Hippocampal formation (tissue), 2 donors: ENCODE measurements at places on chromosomes 5 and 9.

DNA sequence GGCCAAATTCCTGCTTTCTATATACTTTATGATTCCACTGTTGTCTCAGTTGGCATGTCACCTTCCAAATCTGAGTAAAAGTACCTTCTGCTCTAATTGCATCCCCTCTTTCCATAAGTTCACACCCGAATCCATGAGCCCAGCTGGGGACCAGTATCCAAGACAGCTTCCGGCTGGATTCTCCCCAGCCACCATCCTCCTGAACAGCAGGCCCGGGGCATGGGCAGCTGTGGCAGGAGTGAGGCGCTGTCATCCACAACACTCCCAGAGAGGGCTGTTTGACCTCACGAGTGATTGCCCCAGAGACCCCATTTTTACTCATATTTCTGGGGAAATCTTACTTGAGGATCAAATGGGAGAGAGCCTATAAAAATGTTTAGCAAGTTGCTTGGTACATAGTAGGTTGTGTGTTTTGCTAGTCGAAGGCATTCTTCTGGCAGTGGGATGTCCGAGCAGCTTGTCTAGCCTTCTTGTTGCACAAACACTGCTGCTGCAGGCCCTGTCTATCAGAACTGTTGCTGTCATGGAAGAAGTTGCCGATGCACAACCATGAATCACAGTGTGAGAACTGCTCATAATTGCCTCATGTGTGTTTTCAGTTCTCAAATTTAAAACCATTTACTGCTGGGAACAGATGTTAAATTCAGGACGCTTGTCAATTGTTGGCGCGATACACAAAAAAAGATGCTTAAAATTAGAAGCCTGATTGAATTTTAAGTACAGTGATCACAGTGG lies 93.8 kb downstream of the HSPA4 start:
- no peak for DNase-seq

- no peak for DNase-seq
Measured at GRCh38 chr5:68771221-68771620, 322.6 kb upstream of the SLC30A5 start.

- no peak for DNase-seq
Measured at GRCh38 chr9:72428329-72428728, 63.3 kb upstream of the ZFAND5 start.

DNA sequence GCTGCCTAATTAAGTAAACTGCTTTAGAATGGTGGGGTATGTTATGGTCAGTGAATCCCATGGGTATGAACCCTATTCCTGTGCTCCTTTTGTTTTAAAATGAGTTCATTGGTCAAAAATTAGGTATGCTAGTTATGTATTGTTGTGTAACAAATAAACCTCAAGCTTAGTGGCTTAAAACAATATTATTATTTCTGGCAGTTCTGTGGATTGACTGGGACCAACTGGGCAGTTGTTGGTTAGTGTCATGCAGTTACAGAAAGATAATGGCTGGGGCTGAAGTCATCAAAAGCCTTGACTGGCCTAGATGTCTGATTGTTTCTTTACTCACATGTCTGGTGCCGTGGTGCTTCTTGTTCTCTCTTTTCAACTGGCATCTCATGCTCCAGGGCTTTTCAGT lies 8.9 kb upstream of the PTAR1 start:
- no peak for DNase-seq

GRCh38 chr9:114247077-114247476 lies 75.8 kb upstream of the ORM1 start:
- no peak for DNase-seq

GRCh38 chr5:11928909-11929308 lies 24.7 kb upstream of the CTNND2 start:
- DNase-seq = no peak

DNA sequence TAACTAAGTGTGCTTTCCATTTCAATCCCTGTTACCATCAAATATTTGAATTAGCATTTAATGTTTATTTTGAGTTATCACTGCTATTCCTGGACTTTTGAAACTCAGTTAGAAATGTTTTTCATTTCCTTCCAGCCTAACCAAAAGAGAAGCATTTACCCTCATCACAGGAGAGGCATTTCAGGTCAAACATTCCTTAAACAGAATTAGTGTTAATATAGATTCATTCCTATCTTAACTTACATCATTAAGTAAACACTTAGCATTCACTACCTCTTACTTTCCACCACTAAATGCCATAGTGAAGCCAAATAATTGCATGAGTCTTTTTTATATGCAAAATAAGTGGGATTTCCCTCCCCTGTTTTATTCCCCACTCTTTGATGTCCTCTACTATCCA lies 136.6 kb upstream of the OR13F1 start:
- no peak for DNase-seq

- DNase-seq = no peak
Measured at GRCh38 chr9:123680352-123680751, 249.6 kb downstream of the DENND1A start.

DNA sequence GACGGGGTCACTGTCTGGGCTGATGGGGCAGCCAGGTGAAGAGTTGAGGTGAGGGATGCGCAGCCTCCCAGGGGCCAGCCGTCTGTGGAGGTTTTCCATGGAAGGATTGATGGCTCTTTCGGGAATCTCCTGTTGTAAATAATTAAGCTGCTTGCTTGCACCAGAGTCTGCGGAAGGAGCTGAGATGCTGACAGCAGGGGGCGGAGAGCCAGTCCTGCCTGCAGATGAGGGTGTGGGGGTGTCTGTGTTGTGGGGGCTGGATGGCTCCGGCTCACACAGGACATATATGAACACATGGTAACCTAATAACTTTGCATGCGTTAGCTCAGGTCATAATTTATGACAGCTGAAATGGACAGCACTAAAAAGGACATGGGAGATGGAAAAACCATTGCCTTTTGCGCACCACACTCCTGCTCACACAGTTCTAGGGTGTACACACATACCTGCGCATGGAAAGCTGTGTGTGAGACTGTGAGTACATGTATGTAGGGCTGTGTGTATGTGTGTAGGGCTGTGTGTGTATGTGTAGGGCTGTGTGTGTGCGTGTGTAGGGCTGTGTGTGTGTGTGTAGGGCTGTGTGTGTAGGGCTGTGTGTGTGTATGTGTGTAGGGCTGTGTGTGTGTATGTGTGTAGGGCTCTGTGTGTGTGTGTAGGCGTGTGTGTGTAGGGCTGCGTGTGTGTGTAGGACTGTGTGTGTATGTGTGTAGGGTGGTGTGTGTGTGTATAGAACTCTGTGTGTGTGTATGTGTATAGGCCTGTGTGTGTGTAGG lies 36.8 kb upstream of the SEMA4D start:
- no peak for DNase-seq

- no peak for DNase-seq
Measured at GRCh38 chr9:126147186-126147935, 179.3 kb upstream of the MVB12B start.

- DNase-seq = no peak
Measured at GRCh38 chr5:34827588-34828506, 11.1 kb upstream of the TTC23L start.

- peak; percentile 38 for DNase-seq
Measured at GRCh38 chr9:34592895-34593601, 3.5 kb upstream of the CNTFR start.

DNA sequence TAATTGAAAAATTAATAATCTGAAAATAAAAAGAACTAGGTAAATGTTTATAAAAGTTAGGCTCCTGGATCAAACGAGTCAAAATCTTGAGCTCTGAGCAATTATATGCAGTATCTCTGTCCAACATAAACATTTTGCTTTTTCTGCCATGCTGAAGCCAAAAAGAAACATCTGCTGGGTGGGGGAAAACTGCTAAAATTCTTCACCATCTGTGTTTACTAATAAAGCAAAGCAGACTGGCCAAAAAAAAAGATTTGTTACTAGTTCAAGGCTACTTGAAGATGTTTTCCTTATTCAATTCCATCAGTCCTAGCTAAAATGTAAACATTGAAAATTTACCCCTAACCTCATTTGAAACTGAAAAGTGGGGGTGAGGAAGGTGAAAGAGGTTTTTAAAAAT lies 29.7 kb downstream of the GTF3C4 start:
- no peak for DNase-seq

DNA sequence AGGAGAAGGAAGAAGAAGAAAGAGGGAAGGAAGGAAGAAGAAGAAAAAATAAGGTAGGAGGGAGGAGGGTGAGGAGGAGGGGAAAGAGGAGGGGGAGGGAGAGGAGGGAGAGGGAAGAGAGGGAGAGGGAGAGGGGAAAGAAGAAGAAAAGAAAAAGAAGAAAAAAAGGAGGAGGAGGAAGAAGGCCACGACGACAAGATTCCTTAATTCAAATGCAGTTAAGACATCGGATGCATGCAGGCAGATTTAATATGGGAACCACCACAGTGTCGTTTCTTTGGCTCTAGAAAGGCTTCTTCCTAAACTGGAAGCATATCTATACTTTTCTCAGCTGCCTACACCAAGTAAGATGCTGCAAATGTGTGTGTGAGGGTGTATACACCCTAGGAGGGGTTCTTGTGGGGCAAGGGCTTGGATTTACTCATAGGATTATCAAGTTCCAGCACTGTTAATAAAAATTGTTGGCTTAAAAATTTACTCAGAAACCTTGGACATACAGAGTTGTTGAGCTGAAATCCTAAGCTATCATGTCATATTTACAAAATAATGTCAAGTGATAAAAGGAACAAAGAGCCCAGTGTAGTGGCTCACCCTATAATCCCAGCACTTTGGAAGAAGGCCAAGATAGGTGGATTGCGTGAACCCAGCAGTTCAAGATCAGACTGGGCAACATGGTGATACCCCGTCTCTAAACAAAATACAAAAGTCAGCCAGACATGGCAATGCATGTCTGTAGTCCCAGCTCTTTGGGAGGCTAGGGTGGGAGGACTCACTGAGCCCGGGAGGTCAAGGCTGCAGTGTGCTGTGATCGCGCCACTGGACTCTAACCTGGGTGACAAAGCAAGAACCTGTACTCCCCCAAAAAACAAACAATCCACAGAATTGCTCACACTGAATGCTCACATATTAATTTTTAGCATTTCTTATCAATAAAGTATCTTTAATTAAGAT lies 108.5 kb downstream of the UBAP2 start:
- DNase-seq = no peak

DNA sequence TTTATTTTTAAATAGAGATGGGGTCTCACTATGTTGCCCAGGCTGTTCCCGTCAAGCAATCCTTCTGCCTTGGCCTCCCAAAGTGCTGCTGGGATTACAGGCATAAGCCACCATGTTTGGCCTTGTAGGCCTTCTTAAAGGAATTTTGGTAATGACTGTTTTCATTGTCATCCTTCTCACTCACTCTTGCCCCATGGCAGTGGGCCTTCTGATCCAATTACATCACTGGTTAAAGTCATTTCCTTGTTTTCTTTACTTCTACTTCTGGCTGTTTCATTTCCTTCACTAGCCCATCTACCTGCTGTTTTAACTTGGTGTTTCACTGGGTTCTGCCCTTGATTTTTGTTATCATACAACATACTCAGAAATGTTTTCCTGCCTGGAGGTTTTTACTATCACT lies 20.1 kb upstream of the NIM1K start:
- DNase-seq = no peak

DNA sequence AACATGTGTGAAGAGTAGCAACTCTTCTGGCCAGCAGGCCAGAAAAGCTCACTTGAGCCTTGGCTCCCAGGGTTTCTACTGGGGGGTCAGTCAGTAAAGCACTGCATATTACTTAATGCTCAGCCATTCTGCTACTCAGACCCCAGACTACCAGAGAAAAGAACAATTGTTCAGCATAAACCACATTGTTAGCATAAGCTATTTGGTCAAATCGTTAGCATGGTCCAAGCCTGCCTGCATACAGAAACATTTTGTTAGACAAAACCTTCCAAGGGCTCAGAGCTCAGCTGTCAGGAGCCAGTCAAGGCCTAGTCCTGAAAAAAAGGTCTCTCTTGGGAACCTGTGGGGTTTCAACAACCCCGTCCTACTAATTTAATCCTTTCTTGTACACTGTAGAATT lies 449.3 kb downstream of the PRR16 start:
- DNase-seq = no peak

GRCh38 chr5:157271740-157272271 lies 5.9 kb downstream of the CYFIP2 start:
- DNase-seq = no peak

DNA sequence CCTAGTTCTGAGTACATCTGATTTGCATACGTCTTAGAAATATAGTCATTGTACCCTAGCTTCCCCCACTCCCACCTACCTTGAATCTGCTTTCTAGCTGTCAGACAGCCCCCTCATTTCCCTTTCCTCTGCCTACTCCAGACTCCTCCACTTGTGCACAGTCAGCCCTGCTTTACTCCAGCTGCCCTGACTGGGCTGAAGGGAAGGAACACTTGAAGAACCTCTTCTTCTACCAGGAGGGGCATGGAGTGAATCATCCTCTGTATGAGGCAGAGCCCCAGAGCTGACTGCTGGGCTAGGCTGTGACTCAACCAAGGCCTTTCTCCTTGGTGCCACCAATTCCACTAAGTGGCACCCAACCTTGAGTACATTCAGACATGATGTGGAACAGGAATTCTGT lies 18.1 kb upstream of the ZFR start:
- DNase-seq = no peak

DNA sequence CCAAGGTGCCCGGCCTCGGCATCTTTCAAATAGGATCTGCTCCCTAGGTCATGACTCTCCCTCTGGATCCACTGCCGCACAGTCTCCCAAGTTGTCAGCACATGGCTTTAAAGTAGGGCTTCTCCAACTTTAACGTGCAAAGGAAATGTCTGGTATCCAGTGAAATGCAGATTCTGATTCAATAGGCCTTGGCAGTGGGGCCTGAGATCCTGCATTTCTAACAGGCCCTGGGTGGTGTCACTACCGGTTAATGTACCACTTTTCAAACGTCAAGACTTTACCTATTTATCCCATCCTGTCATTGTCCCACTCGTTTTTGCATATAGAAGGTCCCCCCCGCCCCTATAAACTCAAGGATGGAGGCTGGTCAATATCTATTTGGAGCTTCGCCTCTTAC lies 137.6 kb upstream of the ZNF618 start:
- no peak for DNase-seq

DNA sequence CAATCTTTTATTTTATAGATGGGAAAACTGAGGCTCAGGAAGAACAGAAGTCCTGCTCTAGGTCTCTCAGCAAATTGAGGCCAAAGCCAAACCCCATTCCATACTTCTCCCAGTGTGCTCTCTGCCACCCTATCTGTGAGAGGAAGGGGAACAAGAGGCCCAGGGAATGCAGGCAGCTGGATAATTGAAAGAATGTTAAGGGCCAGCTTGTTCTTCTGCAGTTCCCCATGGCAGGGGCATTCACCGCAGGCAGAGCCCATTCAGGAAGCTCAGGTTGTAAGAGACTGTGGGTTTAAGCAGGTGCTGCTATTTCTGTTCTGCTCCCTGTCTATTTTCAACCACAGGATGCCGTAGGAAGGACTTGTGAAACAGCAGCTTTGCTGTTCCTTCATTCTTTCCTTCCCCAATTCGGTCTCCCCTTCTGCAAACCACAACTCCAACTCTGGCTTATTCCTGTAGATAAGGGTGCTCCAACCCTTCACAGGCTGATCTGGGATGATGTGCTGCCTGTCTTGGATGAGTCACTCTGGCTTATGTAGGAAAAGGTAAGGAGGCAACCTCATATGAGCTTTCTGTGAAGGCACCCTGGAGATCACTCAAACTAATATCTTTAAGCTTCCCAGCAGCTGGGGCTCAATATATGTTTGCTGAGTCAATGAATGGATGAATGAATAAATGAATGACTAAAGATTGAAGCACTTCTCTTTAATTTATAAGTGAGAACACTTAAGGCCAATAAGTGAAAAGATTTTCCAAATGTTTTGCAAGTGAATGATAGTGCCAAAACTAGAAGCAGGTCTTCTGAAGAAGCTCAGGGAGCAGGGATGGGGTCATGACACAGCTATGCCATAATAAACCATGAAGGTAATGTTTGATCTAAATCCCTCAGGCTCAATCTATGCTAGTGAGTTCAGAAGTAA lies 377.6 kb downstream of the BRINP1 start:
- no peak for DNase-seq
